ENCODE measurements at places on chromosomes 4 and X.

DNA sequence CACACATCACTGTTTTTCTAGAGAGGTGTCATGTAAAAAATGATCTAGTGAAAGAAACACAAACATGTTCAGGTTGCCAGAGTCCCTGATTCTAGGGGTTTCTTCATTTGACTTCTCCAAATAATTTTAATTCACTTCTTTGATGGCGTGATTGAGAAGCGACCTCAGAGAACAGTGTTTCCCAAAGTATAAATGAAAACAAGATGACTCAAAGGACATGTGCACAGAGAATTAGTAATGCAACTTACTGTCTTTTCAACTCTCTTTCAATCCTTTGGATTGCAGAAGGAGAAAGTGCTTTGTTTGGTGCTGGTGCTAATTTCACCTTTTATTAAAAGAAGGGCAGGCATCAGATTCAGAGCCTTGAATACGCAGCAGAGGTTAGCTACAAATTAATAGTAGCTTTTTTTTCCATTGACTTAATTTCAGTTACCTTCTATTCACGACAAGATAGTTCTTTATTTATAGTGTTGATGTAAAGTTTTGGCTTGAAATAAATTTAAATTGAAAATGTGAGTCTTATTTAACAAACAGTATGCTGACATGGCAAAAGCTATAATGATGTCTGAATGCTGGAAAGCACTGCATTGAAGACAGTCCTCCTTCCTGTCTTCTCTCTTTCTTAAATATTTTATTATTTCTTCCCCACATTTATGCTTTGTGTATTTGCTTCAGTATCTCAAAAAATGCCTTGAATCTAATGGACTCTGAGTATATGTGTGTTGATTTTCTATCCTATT, 85.1 kb downstream of the SLC10A7 start:
- DNase-seq: no peak

DNA sequence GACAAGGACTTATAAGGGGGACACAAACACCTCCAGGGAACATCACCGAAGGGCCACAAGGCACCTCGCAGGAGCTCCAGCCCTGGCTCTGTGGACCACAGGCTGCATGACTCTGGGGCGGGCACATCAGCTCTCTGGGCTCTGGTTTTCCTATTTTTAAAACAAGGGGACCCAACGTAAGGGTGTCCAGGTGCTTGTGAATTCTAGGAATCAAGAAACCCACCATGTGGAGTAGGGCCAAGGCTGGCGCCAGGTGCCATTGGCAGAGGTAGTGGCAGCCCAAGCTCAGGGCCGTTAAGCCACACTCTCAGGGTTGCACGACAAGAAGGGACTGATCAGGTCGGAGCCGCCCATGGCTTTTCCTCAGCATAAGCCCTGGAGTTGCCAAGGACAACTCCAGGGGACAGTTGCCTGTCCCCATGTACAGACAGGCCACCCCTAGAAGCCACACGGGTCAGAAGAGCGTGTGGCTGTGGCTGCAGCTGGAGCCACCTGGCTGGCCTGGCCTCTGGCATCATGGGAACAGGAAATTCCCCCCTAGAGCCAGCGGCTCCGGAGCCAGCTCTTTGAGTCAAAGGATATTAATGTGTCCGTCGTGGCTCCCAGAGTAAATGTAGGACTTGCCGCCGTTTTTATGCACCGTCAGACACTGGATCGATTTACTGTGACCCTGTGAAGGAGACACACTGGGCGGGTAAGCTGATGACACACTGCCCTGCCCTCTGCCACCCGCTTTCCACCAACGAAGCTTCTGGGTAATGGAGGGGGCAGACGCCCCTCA, 32.5 kb downstream of the WDR1 start:
- DNase-seq: no peak

DNA sequence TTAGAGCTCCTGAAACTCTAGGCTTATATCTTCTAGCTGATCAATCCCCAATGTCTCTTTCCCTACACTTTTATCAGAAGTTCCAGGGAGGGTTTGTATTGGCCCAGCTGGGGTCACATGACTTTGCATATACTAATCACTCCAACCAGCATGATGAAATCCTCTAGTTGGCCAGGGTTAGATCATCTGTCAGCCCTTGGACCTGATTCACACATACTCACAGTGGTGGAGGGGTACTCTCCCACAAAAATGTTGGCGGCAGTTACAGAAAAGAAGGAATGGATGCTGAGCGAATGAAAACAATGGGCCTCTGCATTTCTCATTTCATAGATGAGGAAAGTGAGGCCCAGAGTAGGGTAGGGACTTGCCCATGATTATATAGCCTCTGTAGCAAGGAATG, 151.1 kb downstream of the PJA1 start:
- no peak for DNase-seq

DNA sequence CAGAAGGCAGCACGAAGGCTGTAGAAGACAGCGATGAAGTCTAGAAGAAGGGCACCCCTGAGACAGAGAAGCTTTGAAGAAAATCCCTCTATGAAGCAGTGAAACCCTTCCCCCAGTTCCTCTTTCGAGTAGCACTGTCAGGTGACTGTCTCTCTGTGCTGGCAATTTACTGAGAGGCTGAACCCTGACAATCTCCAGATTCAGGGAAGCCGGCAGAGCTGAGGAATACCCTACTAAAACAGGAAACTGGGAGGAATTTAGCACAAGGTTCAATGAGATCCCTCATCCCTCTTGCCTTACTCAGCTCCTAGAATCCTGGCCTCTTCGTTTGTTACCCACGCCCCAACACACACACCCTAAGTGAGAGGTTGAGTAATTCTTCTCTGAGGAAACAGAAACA, 239.7 kb upstream of the NOCT start:
- DNase-seq: no peak
